Activated naive CD4-positive, alpha-beta T cell (primary cell): ENCODE measurements at places on chromosomes 6 and 20.

- no peak for DNase-seq
These were observed 53.5 kb downstream of the TRPC4AP start for GRCh38 chr20:35039146-35039545.

DNA sequence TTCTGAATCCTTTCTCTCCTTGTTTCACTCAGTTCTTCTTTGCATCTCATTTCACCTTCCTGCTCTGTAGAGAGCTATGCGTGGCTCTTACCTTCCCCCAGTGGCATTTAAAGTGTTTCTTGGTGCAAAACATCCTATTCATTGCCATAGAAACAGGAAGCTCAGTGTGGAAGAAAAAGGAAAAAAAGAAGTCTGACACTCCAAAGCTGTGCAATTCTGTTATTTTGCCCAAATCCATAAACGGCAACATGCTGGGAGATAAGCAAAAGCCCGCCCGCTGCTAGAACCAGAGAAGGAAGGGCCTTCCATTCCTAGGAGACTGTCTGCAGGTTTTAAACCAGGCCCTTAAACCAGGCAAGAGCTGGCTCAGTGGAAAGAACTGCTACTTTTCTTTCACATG is 247.1 kb downstream of the HIVEP2 start:
- DNase-seq: no peak

DNA sequence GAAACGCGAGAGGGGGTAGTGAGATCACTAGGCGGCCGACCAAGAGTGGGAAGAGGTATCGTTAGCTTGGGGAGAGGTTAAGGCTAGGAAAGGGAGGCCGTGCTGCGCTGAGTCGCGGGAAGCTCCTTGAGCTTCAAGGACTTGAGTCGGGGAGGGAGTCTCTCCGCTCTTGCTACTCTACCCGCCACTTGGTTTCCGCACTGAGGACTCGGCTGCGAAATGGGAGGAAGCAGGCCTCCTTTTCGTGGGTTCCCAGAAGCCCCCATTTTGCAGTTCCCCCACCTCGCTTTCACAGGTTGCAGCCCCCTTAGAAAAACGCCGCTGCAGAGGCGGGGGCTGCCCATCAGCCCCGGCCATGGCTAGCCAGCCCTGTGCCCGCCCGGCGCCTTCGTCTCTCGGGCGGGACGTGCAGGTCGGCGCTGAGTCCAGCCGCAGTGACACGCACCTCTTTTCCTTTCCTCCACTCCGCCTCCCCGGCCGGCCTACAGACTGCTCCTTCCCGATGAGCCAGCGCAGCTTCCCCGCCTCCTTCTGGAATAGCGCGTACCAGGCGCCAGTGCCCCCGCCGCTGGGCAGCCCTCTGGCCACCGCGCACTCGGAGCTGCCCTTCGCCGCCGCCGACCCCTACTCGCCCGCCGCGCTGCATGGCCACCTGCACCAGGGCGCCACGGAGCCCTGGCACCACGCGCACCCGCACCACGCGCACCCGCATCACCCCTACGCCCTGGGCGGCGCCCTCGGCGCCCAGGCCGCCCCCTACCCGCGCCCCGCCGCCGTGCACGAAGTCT is 4.9 kb downstream of the VGLL2 start:
- no peak for DNase-seq

DNA sequence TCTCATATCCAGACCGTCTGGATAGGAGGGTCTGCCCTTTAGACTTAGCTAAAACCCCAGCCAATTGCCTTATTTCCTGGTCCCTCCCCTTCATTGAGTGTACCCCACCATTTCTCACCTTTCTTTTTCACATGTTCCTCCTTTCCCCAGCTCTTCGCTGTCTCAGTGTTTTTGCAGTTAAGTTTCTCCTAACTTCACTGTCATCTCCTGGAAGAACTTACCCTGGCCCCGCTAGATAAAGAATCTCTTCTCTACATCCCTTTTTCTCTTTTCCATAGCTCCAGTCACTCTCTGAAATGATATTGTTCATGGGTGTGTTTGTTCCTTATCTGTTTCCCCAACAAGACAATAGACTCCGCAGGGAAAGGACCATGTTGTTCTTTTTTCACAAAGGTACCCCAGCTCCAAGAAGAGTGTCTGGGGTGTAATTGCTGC is 208.8 kb downstream of the TSHZ2 start:
- no peak for DNase-seq

DNA sequence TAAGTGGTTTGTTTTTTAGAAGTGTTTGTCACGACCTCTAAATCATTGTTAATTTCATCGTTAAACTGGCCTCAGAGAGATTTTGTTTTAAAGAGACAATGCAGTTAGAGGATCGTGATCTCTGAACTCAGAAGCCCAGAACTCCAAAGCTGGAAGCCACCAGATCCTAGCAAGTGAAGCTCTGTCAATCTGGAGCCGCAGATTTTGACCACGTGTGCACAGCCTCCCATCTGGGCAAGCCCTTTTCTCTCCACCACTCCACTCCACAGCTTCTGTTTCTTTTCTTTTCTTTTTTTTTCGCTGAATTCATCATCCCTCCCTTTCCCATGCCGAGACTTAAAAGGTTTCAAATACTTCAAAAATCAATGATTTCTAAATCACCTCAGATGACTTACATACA is 142.2 kb upstream of the ESR1 start:
- no peak for DNase-seq

GRCh38 chr6:96909811-96910210 is 12.1 kb upstream of the NDUFAF4 start:
- DNase-seq: no peak
